Stimulated activated CD8-positive, alpha-beta memory T cell treated with anti-CD3 and anti-CD28 coated beads, Interleukin-4, amount 100 ng/mL, for 1 hour (primary cell): ENCODE measurements at places on chromosomes 1 and 21.

GRCh38 chr1:1259951-1260600, 13.6 kb upstream of the C1QTNF12 start:
- DNase-seq = no peak

DNA sequence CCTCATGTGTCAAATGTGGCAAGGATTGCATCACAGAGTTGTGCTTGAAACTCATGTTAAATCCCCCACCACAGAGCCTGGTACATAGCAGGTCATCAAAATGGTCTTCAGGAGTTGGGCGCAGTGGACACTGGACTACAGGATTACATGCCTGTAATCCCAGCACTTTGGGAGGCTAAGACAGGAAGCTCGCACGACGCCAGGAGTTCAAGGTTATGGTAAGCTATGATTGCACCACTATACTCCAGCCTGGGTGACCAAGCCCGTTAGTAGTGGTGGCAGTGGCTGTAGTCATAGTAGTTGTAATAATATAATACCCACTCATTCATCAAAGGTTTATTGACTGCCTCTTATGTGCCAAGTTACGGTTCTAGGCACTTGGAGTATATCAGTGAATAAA, 123.4 kb upstream of the IRF2BP2 start:
- DNase-seq = no peak

DNA sequence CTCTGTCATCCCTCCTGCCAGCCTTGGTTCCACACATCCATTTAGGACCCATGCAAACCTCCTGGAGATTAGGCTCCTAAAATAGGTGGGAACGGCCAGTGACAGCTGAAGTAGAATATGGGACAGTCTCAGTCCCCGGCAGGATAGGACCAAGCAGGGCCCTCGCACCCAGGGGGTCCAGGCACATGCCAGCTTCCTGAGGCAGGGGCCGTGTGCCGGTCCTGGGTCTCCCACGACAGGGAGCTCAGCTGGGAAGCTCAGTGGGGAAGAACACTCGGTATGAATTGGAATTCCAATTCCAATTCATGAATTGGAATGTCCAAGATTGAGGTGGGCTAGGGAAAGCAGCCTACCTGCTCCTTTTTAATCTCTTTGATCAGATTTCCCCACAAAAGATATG, 9.8 kb downstream of the MUL1 start:
- no peak for DNase-seq

GRCh38 chr1:25728301-25728935, 71.6 kb upstream of the SELENON start:
- DNase-seq = no peak

GRCh38 chr1:110727246-110727645, 52.5 kb upstream of the KCNA3 start:
- no peak for DNase-seq

DNA sequence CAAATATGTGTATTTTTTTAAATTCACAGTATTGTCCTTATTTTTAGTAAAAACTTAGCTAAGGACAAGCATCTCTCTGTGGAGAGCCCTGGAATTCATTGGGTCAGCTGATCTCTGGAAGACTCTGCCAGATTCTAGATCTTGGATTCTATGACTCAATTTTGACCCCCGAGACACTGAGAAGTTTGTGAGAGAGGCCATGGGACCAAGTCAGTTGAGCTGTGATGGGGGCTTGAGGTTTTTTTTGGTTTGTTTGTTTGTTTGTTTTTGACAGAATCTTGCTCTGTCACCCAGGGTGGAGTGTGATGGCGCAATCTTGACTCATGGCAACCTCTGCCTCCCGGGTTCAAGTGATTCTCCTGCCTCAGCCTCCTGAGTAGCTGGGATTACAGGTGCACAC, 13.5 kb downstream of the SHISA4 start:
- no peak for DNase-seq

DNA sequence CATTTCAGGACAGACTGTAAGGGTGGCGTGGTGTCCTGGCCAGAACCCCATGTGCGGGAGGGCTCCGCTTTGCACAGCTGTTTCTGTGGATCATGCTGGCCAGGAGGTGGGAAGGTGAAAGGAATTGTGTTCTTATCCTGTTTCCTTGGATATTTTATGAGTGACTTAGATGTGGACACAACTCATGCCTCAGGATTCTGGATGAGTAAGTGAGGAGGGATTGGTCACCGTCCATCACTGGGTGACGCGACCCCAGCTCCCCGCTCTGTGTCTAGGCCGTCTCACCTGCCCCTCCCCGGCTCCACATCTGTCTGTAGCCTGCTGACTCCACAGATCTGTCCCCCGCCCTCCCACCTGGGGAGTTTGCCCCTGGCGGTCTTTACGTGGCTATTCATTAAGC, 48.8 kb downstream of the PIK3CD start:
- DNase-seq = no peak

GRCh38 chr21:42162831-42163510, 56.0 kb upstream of the ABCG1 start:
- DNase-seq = no peak

DNA sequence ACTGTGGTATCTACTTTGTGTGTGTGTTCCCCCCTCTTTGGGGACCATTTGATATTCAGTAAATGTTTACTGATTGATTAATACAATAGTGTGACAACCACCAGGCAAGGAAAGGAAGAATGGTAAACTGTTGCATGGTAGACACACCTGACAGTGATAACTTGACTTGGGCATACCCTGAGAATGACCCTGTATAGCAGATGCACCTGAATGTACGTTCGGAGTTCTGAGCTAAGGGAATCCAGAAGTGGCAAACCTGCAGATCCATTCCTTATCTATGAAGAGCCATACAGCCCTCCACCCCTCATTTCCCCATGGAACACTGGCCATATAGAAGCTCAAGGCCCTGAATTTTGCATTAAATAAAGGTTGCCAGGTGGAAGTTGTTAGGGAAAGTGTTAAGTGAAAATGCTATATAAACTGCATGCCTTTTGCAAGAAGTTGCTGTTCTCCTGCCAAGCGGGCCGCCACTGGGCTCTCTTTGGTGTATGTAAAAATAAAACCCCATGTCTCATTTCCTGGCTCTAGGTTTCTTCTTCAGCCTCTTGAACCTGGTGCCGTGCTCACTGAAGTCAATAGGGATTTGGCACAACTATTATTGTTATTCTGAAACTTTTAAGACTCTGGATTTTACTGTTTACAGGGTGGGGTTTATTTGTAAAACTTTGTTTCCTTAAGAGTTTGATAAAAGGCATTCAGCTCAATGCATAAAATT, 32.6 kb upstream of the DENND1B start:
- DNase-seq = no peak

DNA sequence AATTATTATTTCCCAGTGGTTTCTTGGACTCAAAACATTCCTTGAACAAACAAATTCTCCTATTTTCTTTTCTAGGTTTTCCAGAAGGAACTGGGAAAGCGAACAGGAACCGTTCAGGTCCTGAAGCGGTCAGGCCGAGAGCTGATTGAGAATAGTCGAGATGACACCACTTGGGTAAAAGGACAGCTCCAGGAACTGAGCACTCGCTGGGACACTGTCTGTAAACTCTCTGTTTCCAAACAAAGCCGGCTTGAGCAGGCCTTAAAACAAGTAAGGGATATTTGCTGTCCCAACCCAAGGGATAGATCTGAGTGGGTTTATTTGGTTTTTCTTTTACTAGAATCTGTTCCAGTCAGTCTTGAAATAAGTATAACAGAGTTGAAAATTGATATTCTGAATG, 39.4 kb upstream of the BMP8A start:
- DNase-seq = no peak

- DNase-seq = no peak
Observed at GRCh38 chr1:27299385-27300271, 22.3 kb upstream of the TMEM222 start.

DNA sequence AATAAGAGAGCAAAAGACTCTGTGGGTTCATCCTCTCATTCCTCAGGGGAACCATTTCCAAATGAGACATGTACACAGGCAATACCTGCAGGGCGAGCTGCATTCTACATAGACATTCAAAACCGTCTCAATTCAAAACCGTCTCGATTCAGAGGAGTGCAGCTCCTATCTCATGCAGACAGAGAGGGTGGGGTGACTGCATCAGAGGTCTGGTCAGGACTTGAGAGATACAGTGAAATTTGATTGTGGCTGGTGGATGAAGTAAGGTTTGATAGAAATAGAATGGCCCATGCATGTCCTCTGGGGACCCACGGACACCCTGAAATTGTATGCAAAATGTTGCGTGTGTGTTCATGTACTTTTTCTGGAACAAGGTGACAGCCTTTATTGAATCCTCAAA, 27.3 kb downstream of the TEX35 start:
- no peak for DNase-seq

DNA sequence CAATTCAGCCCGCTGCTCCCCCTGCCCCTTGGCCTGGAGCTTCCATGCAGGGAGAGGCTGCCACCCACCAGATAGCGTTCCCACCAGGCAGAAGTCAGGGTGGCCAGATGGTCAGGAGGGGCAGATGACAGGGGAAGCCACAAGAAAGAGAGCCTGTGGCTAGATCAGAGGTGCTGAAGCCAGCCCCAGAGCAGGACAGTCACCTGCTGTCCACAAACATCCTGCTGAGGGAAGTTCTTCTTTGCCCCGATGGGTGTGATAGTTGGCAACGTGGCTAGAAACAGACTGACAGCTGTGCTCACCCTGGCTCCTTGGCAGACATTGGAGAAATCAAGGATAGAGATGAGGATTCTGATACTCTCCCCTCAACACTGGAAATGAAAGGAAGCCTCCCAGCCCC, 27.2 kb upstream of the SRP9 start:
- no peak for DNase-seq

DNA sequence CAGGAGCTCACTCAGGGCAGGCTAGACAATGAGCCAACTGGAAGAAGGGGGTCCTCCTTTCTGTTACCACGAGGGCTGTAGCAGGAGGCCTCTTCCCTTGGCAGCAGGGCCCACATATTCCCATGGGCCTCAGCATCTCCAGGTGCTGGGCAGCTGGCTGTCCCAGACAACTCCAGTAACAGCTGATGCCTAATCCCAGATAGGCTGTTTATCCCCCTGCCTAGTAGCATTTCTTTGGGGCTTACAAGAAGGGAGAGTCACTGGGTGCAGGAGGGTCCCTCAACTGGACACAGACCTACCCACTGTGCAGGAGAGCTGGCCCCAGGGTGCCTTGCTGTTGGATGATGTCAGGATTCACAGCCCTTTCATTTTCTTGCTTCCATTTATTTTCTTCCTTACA, 278.2 kb downstream of the DSCAM start:
- DNase-seq = no peak

GRCh38 chr1:21490774-21491487, 18.3 kb upstream of the ALPL start:
- no peak for DNase-seq

DNA sequence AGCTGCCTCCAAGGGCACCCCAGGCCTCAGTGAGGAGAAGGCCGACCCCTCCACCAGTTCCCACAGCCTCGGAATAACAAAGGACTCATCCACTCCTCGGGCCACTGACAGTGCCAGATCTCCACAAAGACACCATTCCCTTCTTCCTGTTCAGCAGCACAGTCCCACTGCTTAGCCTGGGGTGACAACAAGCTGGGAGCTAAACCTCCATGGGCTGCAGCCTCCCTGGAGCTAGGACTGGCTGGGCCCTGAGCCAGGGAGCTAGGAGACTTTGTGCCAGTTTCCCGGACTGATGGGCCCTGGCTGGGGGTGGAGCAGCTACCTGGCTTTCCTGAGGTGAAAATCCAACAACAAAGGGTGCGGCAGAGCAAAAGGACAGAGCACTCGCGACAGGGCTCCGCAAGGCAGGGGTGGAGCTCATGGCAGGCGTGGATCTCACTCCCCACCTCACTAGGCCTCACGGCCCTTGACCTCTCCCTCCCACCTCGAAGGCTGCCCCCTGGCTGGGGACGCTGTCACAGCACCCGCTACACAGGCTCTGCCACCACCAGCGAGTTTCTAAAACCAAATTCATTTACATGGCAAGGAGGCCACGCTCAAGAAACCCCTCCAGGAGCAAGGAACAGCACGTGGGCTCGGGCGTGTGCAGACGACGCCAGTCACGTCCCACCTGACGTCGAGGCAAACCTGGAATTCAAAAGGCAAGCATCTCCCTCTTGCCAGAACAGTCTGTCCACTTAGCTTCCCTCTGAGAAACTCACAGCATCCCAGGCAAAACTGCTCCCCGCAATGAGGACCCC, 13.8 kb downstream of the SLC35E2B start:
- DNase-seq = no peak

GRCh38 chr1:169271098-169271497, 96.5 kb downstream of the NME7 start:
- DNase-seq = no peak

DNA sequence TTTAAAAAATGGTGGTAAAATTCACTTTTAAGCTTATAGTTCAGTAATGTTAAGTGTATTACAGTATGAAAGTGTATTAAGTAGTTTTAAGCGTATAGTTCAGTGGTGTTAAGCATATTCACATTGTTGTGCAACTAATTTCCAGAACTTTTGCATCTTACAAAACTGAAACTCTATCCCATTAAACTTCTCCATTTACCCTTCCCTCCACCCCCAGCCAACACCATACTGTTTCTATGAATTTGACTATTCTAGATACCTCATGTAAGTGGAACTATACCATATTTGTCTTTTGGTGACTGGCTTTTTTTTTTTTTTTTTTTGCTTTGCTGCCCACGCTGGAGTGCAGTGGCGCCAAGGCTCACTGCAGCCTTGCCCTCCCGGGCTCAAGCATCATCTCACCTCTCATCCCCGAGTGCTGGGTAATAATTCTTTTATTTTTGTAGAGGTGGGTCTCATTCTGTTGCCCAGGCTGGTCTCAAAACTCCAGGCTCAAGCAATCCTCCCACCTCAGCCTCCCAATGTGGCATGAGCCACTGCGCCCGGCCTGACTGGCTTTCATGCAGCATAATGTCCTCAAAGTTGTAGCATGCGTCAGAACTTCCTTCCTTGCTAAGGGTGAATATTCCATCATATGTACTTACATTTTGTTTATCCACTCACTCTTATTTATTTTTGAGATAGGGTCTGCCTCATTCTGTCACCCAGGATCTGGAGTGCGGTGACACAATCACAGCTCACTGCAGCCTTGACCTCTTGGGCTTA, 45.1 kb upstream of the BMP8B start:
- no peak for DNase-seq

DNA sequence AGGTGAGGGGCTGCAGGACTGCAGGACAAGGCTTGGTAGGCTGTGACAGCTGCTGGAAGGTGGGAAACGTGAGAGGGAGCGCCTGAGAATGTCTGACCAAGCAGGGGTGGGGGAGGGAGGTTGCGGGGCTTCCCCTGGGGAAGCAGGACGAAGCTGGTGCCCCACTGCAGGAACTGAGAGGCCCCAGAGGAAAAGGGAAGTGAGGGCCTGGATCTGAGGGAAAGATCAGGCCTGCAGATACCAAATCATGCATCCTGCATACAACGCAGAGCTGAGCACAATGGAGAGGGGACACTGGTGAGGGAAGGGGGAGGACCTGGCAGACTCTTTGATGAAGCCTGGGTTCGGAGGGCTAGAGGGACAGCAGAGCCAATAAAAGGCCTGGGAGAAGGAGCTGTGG, 65.7 kb upstream of the BACE2 start:
- no peak for DNase-seq

DNA sequence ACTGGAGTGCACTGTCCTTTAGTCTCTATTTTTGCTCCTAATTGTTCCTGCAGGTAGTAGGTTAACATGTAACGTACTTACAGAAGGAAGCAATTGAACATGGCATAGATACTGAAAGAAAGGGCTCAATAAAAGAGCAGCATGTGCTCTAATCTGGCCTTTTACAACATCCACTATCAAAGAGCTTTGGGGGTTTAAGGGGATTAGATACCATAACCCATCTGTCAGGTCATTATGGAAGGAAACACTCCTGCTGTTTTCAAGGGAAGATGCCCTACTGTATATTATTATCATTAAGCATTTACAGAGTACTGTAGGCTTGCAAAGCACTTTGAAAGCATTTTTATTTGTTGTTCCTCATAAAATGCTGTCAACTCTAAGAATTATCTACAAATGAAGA, 152.8 kb downstream of the TTLL7 start:
- no peak for DNase-seq
